ENCODE measurements at places on chromosomes 5 and 9.

GRCh38 chr9:95561913-95562312 lies 45.1 kb upstream of the PTCH1 start:
- no peak for DNase-seq

- DNase-seq = no peak
These were observed 354.6 kb downstream of the ARRDC3 start for GRCh38 chr5:91028499-91028956.

- DNase-seq = no peak
These were observed 81.5 kb downstream of the SH3TC2 start for GRCh38 chr5:148981353-148981752.

GRCh38 chr9:135847833-135848232 lies 59.5 kb downstream of the CAMSAP1 start:
- no peak for DNase-seq

DNA sequence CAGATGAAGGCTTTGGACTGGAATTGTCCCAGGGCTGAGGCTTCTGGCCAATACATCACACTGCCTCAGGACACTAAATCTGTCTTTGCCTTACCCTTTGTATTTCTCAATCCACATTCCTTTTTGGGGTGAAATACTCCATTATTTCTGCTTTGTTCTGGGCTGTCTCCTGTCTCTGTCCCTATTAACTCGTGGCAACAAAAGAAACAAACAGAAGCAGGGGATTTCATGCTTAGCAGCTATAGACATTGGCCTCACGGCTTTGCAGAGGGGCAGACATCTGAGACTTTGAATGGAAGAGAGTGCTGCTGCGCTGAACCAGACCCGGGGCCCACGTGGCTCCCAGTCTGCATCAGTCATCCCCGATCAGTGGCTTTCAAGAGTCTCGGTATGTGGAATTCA lies 129.7 kb downstream of the ARL15 start:
- no peak for DNase-seq

GRCh38 chr5:124444147-124444775 lies 302.2 kb downstream of the ZNF608 start:
- no peak for DNase-seq

DNA sequence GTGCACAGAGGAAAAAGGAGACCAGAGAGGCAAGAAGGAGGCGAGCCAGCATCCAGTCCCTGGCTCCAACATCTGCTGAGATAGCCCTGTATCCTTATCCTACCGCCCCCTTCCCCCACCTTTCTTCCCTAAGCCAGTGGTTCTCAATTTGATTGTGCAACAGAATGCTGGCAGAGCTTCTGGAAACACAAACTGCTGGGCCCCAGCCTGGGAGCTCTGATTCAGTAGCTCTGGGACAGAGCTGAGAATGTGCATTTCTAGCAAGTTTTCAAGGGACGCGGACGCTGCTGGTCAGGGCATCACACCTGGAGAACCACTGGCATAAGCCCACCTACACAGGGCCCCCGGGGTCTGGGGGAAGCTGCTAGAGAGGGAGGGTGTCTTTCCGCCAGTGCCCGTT lies 21.1 kb downstream of the AK8 start:
- DNase-seq = peak; percentile 33

DNA sequence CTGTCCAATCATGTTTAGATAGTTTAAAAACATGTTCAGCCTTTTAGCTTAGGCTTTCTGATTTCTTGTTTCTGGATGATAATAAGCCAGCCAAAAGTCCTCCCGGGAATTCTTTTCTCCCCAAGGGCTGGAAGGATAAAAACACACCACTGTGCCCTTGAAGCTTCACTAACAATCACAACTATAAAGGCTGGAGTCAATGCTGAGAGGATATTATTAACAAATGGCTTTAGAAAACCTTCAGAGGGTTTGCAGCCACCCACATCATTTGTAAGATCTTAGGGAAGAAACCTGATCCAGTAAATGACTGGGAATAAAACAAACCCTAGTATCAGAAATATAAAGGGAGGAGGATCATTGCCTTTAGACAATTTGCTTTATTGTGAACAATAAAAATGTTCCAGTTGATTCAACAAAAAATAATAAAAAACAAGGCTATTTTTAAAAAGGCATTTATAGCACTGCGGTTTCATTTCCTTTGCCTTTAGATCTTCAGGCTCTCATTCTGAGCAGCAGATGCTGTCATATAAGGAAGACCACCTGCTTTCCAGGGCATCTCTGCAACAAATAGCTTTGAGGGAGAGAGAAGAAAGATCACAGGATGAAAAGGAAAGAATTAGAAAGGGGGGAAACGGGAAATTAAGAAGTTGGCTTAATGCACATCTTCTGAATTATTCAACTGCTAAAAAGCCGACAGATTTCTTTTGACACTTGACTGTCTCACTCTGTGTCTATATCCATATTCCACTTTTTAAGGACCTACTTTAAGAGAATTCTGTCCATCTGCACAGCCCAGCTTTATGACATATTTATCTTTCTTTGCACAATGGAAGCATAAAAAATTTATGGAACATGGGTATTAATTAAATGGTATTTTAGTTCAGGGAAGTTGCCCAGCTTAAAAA lies 277.2 kb upstream of the SLC24A2 start:
- DNase-seq = no peak
